ENCODE measurements at places on chromosomes 13 and 19. TPM values are rescaled to one million over a fixed set of nuclear protein-coding genes. Genes with fewer than 3 reads are reported as not detected.
A peak's percentile ranks its signal among the peaks of the same experiment; 100 is the strongest.

DNA sequence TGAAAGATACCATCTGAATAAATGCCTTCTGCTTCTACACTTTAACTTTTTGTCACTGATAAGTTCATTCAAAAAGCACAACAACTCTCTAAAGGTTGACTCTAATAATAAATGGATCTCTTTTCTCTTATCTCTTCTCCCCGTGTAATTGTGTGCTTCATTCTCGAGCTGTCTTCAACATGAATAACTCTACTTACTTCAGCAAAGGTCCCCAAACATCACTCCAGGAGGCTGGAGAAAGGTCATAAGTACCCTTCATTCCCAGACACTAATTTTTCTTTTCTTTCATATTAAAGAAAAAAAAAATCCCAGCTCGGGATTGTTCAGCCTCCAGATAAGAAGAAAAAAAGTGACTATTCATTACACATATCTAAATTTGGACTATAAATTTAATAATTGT lies 222.2 kb downstream of the FOXO1 start:
- no peak overlapping the region for H3K4me3 ChIP-seq
- H3K4me1 ChIP-seq = no peaks in the 10 kb centered on the region
- DNase-seq = no peak
- H3K27ac ChIP-seq = no peak overlapping the region

GRCh38 chr13:102729560-102730270 lies 34.9 kb upstream of the METTL21C start:
- H3K27me3 ChIP-seq = no peaks in the 10 kb centered on the region
- no peaks in the 10 kb centered on the region for H3K4me1 ChIP-seq
- H3K36me3 ChIP-seq = no peaks in the 10 kb centered on the region
- H3K4me3 ChIP-seq = no peak overlapping the region

DNA sequence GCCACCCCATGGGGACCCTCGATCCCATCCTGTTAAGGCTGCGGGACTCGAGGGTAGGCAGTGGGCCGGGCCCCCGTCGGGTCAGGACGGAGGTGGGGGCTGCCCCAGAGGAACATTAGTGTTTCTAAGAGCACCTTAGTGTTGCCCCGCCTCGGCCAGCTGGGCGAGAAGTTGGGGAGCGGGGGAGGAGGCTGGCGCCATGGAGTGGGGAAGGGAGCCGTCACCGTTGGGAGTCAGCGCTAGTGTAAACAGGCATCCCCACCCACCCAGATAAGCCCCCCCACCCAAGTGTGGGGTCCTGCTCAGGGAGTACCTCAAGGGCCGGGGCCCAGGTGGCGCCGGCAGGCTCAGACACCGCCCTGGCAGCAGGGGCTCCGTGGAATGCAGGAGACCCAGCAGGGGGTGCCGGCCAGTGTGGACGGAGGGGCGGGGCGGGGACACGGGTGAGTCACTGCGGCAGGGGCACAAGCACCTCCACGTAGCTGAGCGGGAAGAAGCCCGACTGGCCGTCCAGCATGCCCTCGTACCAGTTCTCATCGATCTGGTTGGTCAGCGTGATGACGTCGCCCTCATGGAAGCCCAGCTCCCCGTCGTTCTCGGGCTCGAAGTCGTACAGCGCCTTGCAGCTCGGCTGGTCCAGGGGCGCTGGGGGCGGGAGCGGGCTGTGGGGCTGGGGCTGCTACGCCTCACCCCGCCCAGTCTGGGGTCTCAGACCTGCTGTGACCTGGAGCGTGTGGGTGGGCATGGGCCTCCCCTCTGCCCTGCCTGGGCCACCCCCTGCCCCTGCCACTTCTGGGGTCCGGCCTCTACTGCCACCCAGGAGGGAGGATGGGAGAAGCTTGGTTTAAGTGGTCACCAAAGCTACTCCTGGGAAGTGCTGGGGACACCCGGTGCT lies 18.0 kb downstream of the MPND start:
- peaks cover 15% of the 10 kb centered on the region for H3K36me3 ChIP-seq
- DNase-seq = no peak
- H3K27me3 ChIP-seq = no peaks in the 10 kb centered on the region

DNA sequence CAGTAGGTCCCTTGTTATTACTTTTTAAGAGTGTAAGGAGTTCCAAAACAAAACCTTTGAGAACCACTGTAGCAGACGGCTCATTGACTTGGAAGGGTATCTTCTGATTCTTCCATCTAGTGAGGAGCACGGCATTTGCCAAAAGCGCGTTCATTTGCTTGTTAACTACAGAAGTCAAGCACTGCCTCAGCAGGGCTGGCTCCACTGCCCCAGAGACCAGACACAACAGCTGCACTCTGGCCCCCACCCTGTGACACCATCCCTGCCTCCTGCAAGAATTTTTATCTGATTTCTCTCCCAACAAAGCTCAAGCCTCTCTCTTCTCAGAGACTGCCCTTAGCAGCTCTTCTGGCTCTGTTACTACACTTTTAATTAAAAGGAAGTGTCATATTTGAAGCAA lies 20.7 kb upstream of the XPO4 start:
- H3K4me1 ChIP-seq = no peaks in the 10 kb centered on the region
- H3K27me3 ChIP-seq = no peaks in the 10 kb centered on the region
- H3K4me3 ChIP-seq = no peak overlapping the region
- no peak for DNase-seq
- H3K36me3 ChIP-seq = no peaks in the 10 kb centered on the region

Gene S1PR4
- 1.1 TPM for total RNA-seq

DNA sequence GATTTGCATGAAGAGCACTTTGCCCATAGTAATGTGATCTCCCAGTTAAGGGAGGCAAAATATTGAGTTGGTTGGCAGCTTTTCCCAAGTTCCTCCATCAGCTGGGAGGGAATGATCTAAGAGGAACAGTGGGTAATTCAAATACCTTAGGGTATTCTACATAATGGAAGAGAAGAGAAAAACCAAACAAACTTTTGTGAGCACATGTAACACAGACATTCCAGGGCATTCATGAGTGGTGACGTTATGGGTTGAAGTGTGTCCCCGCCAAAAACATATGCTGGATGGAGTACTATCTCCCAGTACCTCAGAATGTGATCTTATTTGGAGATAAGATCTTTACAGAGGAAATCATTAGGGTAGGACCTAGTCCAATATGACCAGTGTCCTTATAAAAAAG lies 220.1 kb downstream of the FOXO1 start:
- no peak overlapping the region for H3K27ac ChIP-seq
- H3K27me3 ChIP-seq = no peaks in the 10 kb centered on the region
- H3K36me3 ChIP-seq = no peaks in the 10 kb centered on the region
- H3K4me3 ChIP-seq = no peak overlapping the region
- DNase-seq = no peak
- H3K4me1 ChIP-seq = no peaks in the 10 kb centered on the region

Gene PRTN3
- not detected for total RNA-seq

Gene CATSPERD
- not detected for total RNA-seq

GRCh38 chr13:38703255-38703654 lies 16.4 kb downstream of the FREM2 start:
- no peak overlapping the region for H3K27ac ChIP-seq
- no peak for DNase-seq
- no peaks in the 10 kb centered on the region for H3K27me3 ChIP-seq
- H3K4me3 ChIP-seq = no peak overlapping the region
- no peaks in the 10 kb centered on the region for H3K36me3 ChIP-seq

- no peaks in the 10 kb centered on the region for H3K27me3 ChIP-seq
- DNase-seq = peak; percentile 59
- H3K4me1 ChIP-seq = no peaks in the 10 kb centered on the region
- H3K36me3 ChIP-seq = no peaks in the 10 kb centered on the region
- H3K4me3 ChIP-seq = no peak overlapping the region
Observed at GRCh38 chr19:43562698-43563241, 12.6 kb downstream of the XRCC1 start.

GRCh38 chr19:3184847-3185460 lies 776 bp upstream of the NCLN start:
- peaks cover 30% of the 10 kb centered on the region for H3K4me1 ChIP-seq
- no peaks in the 10 kb centered on the region for H3K27me3 ChIP-seq
- H3K27ac ChIP-seq = peak overlapping the region; percentile 63
- DNase-seq = peak; percentile 80
- H3K4me3 ChIP-seq = peak overlapping the region; percentile 95

Gene KLK2
- not detected for total RNA-seq

DNA sequence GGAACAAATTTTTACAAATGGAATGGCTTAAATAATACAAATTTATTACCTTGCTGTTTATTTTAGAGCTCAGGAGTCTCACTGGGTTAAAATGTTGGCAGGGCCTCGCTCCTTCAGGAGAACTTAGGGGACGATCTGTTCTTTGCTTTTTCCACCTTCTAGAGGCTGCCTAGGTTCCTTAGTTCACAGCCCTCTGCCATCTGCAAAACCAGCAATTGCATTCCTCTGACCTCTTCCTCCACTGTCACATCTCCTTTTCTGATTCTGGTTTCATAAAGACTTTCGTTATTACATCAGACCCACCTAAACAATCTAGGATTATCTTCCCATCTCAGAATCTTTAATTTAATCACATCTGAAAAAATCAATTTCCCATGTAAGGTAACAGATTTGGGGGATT lies 249.6 kb upstream of the SPRY2 start:
- no peak overlapping the region for H3K27ac ChIP-seq
- no peak for DNase-seq
- H3K4me3 ChIP-seq = no peak overlapping the region
- no peaks in the 10 kb centered on the region for H3K27me3 ChIP-seq

DNA sequence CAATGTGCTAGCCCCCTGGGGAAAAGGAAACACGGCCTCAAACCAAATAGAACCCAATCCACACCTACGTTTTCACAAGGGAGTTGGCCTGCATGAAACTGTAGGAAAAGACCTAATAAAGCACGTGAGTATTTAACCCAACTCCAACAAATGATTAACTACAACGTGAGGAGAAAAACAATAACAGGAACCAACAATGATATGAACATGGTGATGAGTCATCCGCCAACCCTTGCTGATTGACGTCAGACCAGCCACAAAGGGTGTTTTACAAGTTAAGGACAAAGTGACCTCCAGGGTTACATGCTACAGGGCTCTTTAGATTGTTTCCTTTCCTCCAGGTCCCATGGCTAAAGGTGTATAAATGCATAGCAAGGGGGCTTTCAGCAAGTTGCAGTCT lies 460.5 kb downstream of the COG6 start:
- peak; percentile 75 for DNase-seq
- H3K36me3 ChIP-seq = no peaks in the 10 kb centered on the region
- H3K4me1 ChIP-seq = no peaks in the 10 kb centered on the region
- no peaks in the 10 kb centered on the region for H3K27me3 ChIP-seq

Gene LSR
- total RNA-seq = 252 TPM

Gene AMH
- 0.90 TPM for total RNA-seq

DNA sequence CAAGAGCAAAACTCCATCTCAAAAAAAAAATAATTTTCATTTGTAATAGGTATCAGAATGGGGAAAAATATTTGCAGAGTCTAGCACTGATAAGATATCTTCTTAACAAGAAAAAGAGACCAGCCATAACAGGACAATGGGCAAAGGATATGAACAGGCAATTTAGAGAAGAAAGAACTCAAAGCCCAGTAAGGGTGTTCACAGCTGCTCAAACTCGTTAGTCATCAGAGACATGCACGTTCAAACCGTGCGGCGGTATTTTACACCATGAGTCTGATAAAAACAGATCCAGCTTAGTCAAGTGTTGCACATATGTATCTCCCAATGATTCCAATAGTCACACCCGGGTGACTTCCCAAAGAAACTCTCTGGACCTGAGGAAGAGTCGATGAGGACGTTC lies 13.7 kb upstream of the NCCRP1 start:
- no peak for DNase-seq
- H3K4me3 ChIP-seq = no peak overlapping the region
- H3K27me3 ChIP-seq = no peaks in the 10 kb centered on the region
- no peak overlapping the region for H3K27ac ChIP-seq
- H3K4me1 ChIP-seq = no peaks in the 10 kb centered on the region

GRCh38 chr13:109859898-109860297 lies 73.5 kb upstream of the IRS2 start:
- H3K36me3 ChIP-seq = no peaks in the 10 kb centered on the region
- no peaks in the 10 kb centered on the region for H3K4me1 ChIP-seq
- no peak overlapping the region for H3K27ac ChIP-seq
- no peak overlapping the region for H3K4me3 ChIP-seq
- no peak for DNase-seq

GRCh38 chr13:114328595-114328994 lies 14.3 kb downstream of the CHAMP1 start:
- H3K4me1 ChIP-seq = peaks cover 3% of the 10 kb centered on the region
- H3K27ac ChIP-seq = no peak overlapping the region
- H3K4me3 ChIP-seq = no peak overlapping the region
- no peaks in the 10 kb centered on the region for H3K27me3 ChIP-seq

Gene MED26
- 11.9 TPM for total RNA-seq

Gene ZSWIM9
- 9.7 TPM for total RNA-seq

GRCh38 chr13:46101484-46102254 lies 3.2 kb downstream of the CPB2 start:
- H3K36me3 ChIP-seq = no peaks in the 10 kb centered on the region
- no peak for DNase-seq
- H3K27ac ChIP-seq = no peak overlapping the region
- H3K4me1 ChIP-seq = no peaks in the 10 kb centered on the region
- no peaks in the 10 kb centered on the region for H3K27me3 ChIP-seq

GRCh38 chr13:59877933-59878332 lies 285.8 kb downstream of the DIAPH3 start:
- H3K27ac ChIP-seq = no peak overlapping the region
- no peaks in the 10 kb centered on the region for H3K4me1 ChIP-seq
- H3K27me3 ChIP-seq = no peaks in the 10 kb centered on the region
- no peak overlapping the region for H3K4me3 ChIP-seq

Gene PROZ
- total RNA-seq = not detected

DNA sequence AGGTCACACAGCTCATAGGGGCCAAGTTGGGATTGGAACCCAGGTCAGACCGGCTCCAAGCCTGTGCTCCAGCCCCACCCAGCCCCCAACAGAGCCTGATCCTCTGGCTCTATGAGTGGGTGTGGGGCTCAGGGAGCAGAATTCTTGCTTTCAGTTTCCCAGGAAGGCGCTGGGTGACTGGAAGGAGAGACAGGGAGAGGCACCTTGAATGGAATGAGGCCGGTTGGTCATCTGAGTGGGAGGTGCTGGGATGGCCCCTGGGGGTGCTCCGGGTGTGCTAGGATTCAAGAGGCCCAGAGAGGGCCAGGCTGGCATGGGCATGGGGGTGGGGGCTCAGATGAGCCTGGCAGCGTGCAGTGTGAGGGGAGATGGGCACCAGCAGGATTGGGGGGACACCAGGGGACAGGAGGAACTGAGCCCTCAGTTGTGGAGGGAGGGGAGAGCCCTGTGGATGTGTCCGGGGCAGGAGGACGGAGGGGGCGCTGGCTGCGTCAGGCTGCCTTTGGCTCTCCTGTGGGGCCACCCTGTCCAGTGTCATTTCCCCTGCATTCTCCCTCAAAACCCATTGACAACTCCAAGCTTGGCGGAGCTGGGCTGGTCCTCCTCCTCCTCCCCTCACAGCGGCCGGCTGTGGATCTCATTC lies 31.2 kb upstream of the ANKRD10 start:
- no peaks in the 10 kb centered on the region for H3K27me3 ChIP-seq
- H3K4me1 ChIP-seq = no peaks in the 10 kb centered on the region
- no peak for DNase-seq
- H3K36me3 ChIP-seq = no peaks in the 10 kb centered on the region
- no peak overlapping the region for H3K27ac ChIP-seq

GRCh38 chr19:32373585-32374295 lies 28.3 kb downstream of the ZNF507 start:
- H3K4me1 ChIP-seq = peaks cover 6% of the 10 kb centered on the region
- H3K36me3 ChIP-seq = no peaks in the 10 kb centered on the region
- H3K4me3 ChIP-seq = no peak overlapping the region
- H3K27ac ChIP-seq = peak overlapping the region; percentile 53
- H3K27me3 ChIP-seq = no peaks in the 10 kb centered on the region

Gene UHRF1
- 48.5 TPM for total RNA-seq

Measured in colonic mucosa (tissue), 4 donors.